ENCODE measurements at places on chromosomes 7 and 10.

- DNase-seq = no peak
These were observed 71.2 kb downstream of the TPST1 start for GRCh38 chr7:66276363-66276762.

- DNase-seq = no peak
These were observed 567 bp upstream of the CDCA7L start for GRCh38 chr7:21946222-21946709.

GRCh38 chr7:54581511-54581910, 39.3 kb downstream of the VSTM2A start:
- no peak for DNase-seq

DNA sequence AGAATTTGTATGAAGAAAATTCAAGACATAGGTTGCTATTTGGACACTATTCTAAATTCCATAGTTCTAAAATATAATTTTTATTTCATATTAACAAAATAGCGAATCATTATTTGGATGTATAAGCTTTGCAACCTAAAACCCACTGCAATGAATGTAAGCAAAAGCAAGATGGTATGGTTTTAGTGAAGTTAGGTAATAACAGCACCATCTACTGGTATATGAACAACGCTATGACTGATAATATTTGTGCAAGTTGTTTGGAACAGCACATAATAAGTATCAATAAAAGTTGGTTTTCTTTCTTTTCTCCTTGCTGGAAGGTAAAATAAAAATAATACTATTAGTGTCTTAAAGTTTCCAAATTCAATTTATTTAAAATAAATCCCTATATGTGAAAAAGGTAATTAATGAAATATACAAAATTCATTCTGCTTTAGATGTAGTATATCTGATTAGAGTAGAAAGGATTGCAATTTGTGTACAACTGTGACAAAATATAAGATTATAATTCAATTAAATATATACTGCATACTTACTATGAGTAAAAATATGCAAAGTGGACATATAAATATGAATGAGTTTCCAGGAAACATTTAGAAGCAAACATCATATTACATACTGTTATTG, 79.0 kb upstream of the LSM8 start:
- no peak for DNase-seq

DNA sequence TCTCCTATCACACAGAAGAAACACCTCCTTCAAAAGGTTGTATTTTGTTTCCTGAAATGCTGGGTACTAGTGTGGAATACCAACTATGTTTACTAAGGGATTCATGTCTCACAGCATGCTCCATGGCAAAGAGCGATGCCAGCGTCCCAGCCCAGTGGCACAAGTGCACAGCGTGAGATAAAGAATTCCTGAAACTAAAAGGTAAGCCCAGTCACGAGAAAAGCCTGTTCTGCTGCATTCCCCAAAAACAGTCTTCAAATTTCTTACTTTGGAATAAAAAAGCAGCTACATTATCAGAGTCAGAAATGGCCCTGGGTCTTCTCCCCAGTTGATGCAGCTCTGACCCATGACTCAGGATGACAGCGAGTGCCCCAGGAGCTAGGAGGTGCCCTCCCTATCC, 53.1 kb upstream of the DDC start:
- DNase-seq = no peak

DNA sequence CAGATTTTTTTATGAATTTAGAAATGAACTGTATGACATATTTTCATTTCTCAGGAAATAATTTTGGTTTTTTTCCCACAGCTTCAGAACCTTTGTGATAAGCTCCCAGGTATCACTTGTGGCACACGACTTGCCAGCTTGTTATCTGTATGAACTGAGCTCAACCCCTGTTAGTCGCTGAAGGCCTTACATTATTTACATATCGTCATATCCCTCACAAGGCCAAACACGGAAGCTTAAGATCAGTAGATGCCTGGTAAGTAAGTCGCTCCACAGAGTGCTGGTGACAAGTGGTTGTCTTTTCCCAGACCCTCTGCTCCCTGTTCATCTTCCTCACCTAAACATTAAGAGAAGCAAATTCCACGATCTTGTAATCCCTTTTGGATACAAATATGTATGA, 55.2 kb downstream of the RAPGEF5 start:
- no peak for DNase-seq

- no peak for DNase-seq
These were observed 74.0 kb upstream of the ITGB1 start for GRCh38 chr10:33031815-33032653.

DNA sequence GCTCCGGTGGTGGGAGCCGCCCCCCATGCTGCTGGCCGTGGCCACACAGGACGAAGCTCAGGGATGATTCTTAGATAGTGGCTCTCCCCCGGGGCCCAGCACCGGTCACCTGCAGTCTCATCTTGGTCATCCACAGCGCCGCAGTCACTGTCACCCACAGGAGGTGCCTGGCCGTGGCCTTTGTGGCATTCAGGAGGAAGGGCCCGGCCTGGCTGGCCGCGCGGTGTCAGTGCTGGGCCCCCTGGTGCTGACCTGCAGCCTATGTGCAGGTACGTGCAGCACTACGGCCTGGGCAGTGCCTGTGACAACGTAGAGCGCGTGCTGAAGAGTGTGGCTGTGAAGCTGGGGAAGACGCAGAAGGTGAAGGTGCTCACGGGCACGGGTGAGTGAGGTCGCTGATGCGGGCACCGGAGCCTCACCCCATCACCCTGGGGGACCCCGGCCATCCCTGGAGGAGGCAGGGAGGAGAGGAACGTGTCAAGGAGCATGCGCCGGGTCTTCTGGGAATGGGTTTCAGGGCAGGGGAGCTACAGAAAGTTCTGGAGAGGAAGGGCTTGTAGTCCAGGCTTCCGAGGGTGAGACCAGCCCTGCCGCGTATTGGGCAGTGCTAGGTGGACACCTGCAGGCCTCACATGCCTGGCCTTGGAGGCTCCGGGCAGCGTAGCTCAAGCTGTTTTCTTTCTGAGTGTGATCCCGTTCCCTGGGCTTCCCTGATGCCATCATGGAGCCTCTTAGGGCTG, 5.0 kb downstream of the SPRN start:
- DNase-seq = no peak

DNA sequence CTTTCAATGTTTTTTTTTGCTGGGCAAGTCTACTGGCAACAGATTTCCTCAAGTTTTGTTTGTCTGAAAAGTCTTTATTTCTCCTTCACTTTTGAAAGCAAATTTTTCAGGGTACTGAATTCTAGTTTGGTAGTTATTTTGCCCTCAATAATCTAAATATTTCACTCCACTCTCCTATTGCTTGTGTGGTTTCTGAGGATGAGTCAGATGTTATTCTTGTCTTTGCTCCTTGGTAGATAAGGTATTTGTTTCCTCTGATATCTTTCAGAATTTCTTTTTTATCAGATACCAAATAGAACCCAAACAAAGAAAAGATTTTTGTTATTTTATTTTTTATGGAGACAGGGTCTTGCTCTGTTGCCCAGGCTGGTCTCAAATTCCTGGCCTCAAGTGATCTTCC, 99.2 kb upstream of the MALRD1 start:
- no peak for DNase-seq
